Erythroblast (primary cell): ENCODE measurements at places on chromosomes 1 and 21.
A peak's percentile ranks its signal among the peaks of the same experiment; 100 is the strongest.

GRCh38 chr21:46486481-46487126, 27.9 kb downstream of the DIP2A start:
- no peak for DNase-seq

DNA sequence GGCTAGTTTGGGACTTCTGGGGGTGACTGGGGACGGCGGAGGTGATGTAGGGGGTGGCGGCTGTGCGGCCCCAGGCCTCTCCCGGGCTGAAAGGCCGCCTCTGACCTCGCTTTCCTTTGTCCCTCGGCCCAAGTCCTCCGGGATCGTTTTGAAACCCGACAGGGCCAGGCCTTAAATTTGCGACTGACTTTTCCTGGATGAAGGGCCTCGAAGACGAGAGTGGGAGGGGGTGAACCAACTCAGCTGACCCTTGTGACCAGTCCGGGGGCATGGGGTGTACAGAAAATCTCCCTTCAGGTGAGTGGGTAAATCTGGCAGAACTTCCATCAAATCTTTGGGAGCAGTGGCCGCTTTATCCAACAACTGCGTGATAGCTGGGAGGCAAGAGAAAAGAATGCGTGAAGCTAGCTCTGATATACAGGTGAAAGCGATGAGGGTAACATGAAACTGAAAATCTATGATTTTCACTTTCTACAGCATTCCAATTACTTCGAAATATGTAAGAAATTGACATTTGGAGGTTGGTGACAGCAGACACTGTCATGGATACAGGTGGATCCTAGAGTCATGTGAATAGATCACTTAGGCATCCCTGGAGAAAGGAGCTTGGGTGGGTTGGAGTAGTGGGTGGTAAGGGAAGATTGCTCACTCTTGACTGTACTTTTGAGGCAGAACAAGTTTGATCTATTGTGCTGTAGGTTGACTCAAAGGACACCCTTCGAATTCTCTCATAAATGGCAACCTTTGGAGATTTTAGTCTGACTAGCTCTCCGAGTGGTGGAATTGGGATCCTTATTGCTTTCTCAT, 885 bp downstream of the AHCYL1 start:
- no peak for DNase-seq

DNA sequence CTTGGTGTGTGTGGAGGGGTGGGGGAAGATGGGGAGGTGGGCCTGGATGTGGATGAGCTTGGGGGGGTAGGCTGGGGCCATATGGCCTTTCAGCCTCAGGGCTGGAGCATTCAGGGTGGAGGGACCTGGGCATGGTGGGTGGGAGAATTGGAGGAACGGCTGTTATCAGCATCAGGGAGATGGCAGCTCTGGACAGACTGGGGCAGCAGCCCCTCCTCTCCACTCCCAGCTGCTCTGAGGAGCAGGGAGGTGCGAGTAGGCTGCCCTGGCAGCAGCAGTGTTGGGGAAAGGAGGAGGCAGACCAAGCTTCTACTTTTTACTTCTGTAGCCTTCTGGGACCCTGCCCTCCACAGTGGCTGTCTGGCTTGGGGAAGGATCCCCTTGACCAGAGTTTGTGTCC, 10.2 kb downstream of the PPFIA4 start:
- peak; percentile 33 for DNase-seq

DNA sequence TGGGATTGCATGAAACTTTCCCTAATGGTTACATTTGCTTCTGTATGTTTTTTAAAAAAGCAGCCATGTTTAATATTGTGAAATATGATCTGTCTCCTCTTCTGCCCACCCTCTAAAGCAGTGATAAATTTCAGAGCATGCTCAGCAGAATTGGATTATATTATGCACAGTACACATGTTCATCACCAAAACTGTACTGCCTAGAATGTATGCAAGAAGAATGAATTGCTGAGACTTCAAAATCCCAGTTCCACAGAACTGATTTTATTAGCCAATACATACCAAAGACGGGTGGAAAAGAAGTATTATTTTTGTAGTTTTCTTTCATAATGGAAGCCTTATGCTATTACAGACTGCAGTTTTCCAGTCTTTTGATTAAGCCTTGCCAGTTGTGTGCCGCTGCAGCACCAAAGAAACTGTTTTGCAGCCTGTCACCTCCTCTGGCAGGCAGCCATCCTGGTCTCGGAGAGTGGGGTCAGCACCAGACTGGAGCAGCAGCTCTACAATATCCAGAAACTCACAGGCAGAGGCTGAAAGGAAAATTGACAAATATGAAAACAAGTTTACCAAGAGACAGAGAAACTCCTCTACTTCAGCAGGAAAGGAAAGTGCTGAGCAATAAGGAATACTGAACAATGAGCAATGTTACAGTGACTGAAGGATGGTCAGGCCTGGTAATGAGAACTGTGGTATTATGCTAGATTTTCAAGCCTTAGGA, 58.1 kb downstream of the LHX4 start:
- no peak for DNase-seq

- DNase-seq, result peak; percentile 8
Observed at GRCh38 chr1:243421784-243422183, 165.9 kb downstream of the SDCCAG8 start.

DNA sequence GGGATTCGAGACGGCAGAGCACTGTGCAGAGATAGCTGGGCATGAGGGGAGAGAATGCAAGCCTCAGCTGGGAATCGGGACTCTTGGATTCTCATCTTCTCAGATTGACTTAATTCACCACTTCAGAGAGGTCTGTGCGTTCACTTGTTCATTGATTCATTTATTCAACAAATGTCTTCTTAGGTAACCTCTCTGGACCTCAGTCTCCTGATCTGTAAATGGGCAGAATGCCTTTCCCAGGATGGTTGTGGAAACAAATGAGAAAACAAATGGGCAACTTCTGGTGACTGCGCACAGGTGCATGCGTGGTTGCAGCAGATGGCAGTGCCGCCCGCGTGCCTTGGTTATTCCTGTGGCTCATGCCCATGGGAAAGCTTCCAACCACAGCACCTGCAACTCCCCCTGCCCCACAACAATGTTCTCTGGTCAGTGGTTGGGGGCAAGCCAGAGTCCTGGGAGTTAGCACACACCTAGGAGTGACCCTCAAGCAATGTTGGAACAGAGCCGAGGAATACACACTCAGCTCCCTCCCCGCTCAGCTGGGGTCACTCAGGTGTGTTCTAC, 110.1 kb upstream of the RUNX3 start:
- no peak for DNase-seq

GRCh38 chr1:151720125-151720524, 1.2 kb upstream of the RIIAD1 start:
- DNase-seq, result no peak

DNA sequence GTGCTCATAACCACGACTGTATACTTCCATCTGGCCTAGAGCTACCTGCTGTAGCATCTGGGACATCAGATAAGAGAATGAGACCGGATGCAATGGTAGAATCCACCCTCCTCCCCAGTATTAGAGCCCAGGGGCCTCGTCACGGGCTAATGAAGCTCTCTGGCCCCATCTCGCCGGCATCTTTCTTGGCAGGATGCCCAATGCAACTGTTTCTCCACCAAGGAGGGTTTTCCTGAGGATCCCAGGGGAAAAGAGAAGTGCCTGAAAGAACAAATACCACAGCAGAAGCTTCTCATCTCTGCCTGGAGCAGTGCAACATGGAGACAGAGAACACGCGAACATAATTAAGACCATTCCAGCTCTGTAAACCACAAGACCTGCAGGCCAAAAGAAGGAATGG, 80.0 kb downstream of the VWA5B1 start:
- DNase-seq, result no peak

GRCh38 chr1:57061369-57061768, 95.6 kb upstream of the C8B start:
- no peak for DNase-seq

GRCh38 chr1:38289034-38289433, 242.4 kb upstream of the POU3F1 start:
- no peak for DNase-seq

DNA sequence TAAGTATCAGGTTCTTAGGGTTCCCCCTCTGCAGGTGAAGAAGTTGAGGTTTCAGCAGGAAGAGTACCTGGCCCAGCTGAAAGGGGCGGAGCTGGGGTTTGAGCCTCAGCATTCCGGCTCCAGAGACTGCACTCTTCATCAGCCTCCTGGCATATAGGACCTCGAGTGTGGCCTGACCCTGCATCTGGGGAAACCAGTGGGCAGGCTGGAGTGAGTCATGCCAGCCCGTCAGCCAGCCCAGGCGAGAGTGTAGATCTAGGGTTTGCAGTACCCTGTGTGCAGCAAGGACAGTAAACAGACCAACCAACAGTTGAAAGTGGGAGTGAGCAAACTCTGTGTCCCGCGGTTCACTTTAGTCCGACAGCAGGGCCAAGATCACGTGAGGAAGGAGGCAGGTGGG, 14.1 kb downstream of the MFSD2A start:
- DNase-seq, result no peak

DNA sequence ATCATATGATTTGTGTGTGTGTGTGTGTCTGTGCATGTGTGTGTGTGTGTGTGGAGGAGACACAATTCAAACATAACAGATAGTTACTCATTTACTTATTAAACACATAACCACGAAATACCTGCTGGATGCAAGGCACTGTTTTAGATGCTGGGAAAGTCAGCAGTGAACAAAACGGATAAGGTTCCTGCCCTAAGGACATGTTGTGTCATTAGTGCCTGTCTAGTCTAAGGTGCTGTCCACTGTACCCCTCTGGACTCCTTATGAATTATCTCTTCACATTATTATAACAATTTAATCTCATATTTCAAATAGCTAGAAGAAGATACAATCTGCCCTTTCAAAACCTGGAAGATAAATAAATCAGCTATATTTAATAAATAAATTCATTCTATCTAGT, 162.4 kb downstream of the PLPPR5 start:
- DNase-seq, result no peak

DNA sequence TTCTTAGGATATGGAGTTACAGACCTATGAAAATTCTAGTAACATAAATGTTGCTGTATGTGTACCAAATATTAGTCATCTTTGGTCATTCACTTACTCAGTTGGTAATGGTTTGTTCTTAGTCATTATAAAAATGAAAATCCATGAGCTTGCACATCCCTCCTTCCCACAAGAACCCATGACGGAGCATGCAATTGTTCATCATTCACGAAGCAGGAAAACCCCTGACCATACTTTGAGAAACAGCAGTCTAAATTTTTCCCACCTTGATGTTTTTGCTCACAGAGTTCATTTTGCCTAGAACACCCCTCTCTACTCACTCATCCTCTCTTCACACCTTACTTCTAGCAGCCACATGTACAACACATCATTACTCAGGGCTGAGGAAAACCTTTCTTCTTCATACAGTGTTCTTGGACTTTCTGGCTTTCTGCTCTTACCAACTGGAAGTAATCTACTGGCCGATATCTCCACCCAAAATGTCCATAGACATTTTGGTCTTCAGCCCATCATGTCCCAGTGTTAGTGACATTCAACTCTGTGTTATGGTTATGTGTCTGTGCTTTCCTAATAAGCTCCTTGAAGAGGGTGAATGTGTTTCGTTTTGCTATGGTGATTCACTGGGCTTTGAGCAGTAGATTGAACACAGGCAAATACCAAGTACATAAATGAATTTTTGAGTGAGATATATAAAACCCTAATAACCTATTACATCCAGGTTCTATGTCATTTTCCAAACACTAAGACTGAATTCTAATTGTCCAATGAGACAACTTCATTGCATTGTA, 189.9 kb downstream of the ZC3H11B start:
- DNase-seq, result no peak

DNA sequence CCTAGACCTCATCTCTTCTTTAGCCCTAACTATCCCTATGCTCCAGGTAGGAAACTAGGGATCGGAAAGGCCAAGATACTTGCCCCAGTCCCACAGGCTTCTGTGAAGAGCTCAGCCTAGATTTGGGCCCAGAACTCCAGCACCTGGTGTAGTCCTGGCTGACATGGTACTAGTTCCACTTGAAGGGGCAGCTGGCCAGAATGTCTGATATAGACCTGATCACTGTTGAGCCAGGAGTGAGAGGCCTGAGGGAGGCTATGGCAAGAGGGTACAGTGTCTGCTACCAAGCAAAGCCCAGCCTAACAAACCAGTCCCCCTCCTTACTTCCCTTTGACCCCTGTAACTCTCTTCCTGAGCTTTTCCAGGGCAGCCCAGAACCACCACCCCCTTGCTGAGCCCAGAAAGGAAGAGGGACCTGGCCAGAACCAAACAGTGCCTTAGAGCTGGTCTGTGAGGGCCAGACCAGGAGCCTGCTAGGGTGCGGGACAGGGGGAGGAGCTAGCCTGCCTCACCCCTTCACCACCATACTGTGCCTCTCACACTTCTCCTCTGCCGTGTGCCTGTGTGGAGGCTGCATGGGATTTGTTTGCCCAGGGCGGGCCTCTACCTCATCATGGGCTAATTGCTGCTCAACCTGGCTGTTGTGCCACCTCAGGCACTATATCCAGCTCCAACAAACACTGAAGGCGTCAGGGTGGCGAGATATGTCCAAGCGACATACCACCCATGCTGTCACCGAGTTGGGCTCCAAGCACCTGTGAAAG, 10.9 kb downstream of the POMGNT1 start:
- no peak for DNase-seq

GRCh38 chr21:42276526-42277154, 38.6 kb downstream of the TFF3 start:
- DNase-seq, result no peak

- no peak for DNase-seq
Observed at GRCh38 chr1:24912376-24913273, 17.5 kb downstream of the RUNX3 start.

- no peak for DNase-seq
Observed at GRCh38 chr1:36782785-36783184, 251.5 kb downstream of the GRIK3 start.

DNA sequence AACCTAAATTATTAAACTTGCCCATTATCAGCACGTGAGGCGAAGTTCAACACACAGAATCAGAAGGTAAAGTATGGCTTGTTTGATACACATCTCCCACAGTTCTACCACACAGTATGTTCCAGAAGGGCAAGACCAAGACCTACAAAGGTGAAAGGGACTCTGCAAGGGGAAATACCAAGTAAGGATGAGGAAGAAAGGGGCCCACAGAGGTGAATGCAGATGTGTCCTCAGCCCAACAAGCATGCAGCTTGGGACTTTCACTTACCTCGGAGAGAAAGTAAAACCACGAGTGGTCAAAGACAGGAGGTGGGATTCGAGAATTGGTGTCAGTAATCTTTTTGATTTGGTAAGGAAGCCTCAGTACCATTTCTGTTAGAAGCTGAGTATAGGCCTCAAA, 85.8 kb downstream of the UBR4 start:
- DNase-seq, result no peak

GRCh38 chr1:172343240-172344160, 77.0 kb upstream of the C1orf105 start:
- no peak for DNase-seq

- no peak for DNase-seq
Observed at GRCh38 chr1:178998295-178998694, 27.4 kb upstream of the FAM20B start.

- DNase-seq, result no peak
Observed at GRCh38 chr1:161816201-161816600, 50.1 kb downstream of the ATF6 start.

DNA sequence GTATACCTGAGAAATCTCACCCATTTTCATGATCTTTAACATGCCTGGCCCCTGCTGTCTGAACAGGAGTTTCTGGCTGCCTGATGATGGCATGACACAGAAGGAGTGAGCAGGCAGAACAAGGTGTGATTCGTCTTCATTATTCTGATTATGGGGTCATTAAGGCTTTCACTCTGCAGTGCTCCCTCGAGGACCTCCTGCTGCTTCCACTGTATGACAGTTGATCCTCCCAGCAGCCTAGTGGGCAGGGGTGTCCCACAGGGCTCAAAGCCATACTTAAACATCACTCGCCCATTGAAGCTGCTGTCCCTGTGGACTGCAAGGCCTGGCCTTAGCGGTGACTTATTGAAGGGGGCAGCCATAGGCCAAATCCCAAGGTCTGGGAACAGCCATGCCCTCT, 12.7 kb upstream of the PARS2 start:
- no peak for DNase-seq
